ENCODE measurements at places on chromosomes 1 and 21.

- DNase-seq = no peak
Observed at GRCh38 chr1:38498686-38499085, 360.9 kb downstream of the RRAGC start.

- no peak for DNase-seq
Observed at GRCh38 chr1:200242110-200243041, 167.5 kb downstream of the ZNF281 start.

DNA sequence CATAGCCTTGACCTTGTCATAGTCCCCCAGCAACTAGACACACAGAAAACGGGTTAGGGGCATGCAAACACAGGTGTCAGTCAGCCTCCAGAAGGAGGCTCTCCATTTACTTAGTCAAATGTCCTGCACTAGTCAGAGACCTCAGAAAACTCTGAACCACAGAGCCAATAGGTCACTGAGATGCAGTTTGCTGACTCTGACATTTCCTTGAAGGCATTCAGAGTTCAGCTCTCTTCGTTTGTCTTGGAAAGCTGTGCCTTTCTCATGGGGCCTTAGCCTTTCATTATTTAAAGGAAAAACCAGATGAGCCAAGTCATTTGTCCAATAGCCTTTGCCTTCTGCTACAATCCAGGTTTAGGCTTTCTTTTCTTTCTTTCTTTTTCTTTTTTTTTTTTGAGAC is 3.5 kb downstream of the OLFML2B start:
- no peak for DNase-seq

GRCh38 chr1:921011-921837 is 2.5 kb upstream of the SAMD11 start:
- DNase-seq = peak; percentile 62

DNA sequence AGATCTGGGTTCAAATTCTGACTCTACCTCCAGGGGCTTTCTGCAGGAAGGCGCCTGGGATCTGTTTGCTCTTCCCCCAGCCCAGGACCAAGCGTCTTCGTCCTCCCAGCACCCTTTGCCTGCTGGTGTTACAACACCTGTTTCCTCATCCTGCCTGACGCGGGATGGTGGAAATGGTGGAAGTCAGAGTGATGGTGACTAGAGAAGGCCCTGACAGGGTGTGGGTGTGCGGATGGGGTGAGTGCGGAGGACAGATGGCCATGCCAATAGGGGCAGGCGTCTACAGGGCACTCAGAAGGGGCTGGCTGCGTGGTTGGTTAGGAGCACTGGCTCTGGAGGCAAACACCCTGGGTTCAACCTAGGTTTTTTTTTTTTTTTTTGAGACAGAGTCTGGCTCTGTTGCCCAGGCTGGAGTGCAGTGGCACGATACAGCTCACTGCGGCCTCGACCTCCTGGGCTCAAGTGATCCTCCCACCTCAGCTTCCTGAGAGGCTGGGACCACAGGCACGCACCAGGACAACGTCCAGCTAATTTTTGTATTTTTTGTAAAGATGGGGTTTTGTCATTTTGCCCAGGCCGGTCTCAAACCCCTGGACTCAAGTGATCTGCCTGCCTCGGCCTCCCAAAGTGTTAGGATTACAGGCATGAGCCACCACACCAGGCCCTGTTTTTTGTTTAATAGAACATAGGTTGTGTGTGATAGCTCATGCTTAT is 1.5 kb downstream of the THEMIS2 start:
- no peak for DNase-seq

DNA sequence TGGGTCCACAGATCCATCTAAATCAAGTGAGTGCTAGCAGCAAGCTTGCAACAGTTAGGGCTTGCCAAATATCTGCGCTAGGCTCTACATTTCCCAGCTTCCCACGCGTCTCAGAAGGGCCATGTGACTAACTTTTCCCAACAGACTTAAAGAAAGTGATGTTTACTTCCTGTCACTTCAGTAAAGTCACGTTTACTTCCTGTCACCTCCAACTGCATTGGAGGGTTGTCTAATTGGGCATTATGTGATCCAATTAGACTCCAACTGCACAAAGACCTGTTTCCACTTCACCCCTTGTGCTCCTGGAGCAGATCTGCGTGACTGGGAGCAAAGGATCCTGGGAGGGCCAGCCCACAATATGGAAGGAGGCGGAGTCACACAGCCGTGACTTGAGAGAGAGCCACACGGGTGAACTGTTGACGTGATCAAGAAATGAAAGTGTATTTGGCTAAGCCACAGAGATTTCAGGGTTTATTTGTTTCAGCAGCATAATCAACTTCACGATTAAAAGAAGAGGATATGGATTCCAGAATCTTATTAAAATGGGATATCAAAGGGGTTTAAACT is 77.7 kb downstream of the CYYR1 start:
- DNase-seq = peak; percentile 4

DNA sequence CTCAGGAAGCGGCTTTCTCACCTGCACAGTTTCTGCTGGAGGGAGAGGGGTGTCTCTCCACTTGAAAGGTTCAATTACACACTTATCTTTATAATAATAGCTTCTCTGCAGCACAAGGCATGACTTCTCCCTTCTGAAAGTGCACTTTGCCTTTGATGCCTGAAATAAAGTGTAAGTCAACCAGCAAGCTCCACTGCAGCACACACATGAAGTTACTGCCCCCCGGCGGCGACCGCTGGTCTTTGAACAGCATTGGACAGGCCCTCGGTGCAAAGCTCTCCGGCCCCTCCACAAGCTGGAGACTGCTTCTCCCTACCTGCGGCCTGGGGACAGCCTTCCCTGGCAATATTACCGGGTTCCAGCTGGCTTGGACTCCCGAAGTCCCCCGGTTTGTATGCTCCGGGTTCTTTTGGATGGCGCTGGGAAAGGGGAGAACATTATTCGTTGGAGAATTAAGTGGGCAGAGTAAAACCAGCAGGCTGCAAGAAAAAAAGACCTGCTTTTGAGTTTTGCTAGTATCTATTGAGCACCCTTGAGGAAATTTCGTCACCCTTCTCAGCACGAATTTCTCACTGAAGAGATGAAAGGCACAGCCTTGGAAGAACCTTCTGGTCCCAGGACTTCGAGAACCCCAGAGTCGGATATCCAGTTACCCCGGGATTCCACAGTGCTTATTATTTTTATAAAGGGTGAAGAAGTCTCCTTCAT is 11.8 kb downstream of the RCAN1 start:
- DNase-seq = peak; percentile 29

DNA sequence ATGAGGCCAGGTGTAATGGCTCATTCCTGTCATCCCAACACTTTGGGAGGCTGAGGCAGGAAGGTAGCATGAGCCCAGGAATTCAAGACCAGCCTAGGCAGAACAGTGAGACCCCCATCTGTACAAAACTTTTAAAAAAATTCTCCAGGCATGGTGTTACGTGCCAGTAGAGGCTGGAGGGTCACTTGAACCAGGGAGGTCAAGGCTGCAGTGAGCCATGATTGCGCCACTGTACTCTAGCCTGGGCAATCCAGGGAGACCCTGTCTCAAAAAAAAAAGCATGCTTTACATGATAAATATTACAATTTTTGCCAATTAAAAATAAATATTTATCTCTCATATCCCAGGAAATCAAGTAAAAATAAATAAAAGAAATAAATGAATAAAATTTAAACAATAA is 17.6 kb upstream of the VPS45 start:
- DNase-seq = no peak
